ENCODE measurements at places on chromosomes 7 and 10.
A peak's percentile ranks its signal among the peaks of the same experiment; 100 is the strongest.

DNA sequence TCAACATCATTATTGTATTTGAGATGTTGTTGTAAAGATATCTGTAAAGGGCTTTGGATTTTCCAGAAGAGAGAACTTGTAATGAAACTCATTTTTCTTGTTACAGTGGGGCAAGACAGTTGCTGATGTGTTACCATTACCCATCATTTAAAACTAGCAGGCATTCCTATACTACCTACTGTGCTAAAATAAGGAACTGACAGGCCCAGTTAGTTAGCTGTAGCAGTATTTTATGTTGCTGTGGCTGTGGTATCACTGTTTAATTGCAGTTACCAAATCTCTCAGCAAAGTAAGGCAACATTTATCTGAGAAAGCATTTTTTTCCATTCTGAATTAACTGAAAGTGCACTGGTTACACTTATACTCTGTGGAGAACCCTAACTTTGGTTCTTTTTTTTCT is 9.9 kb downstream of the ST7 start:
- no peak for DNase-seq

DNA sequence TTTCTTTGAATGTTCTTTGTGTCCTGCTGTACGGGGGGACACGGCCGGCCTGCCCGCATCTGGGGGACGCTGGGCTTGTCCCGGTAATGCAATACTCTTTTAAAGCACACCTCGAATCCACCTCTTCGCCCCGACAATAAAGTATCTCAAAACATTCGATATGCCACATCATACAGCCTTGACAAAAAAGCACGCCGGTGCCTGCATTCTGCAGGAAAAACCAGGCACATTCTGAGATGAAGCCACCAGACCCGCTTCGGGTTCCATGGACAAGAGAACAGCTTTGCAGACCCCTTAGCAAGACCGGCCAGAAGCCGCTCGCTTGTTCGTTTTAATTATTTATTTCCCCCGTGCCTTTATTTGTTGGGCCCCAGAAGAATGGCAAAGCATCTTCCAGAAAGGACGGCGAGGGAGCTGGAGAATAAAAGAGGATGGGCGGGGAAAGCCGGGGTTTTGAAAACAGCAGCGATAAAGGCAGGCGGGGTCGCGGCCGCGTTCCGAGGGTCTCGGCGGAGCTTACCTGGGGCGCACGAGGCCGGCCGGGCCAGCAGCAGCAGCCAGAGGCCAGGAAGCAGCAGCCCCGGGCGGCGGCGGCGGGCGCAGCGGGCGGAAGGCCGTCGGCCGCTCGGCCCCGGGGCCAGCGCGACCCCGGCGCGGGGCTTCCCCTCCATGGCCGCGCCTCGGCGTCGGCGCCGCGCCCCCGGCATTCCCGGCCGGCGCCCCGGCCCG is 462 bp downstream of the KIAA1549 start:
- no peak for DNase-seq

GRCh38 chr7:157499835-157500153 is 163.0 kb downstream of the DNAJB6 start:
- DNase-seq, result no peak

DNA sequence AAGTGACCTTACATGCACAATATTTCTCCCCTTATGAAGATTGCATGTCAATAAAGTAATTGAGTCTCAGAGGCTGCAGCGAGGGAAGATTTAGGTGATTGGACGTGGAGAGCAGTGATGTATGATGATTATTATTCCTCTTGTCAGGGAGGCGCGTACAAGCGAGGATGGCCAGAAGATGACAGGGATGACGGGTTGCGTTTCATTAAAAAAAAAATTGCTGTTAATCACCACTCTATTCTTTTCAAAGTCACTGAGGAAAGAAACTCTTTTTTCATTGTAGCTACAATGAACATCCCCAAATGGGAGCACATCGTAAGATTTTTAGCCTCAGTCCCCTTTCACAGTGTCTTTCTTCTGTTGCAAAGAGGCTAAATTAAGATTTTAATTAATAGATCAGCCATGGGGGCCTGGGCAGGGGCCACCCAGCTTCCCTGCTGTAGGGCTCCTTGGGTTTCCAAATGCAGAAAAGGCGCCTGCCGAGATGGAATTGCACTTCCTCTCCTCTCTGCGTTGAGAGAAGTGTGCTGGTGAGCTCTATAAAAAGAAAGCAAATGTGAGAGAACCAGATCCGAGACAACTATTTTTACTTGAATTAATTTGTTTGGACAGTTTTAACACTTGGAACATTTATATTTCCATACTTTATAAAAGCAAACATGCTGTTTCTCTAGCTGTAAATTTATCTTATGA is 998.1 kb downstream of the LRMDA start:
- DNase-seq, result no peak

DNA sequence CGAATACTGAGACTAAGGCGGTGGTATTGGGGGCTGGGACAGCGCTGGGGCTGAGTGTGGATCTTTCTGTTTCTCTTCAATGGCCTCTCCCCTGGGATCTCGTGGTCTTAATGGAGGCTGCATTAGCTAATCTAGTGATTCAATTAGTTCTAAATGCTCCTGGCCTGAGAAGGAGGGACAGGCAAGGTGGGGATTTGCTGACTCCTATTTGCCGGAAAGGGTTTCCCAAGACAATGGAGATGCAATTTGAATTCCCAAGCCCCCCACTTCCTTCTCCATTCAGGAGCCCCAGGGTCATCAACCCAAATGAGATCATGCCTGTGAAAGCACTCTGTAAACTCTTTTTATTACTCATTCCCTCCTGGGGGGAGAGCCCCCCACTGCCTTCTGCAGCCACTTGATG is 111.7 kb upstream of the PLXNA4 start:
- DNase-seq, result peak; percentile 65

- no peak for DNase-seq
These were observed 96.6 kb downstream of the FAM53B start for GRCh38 chr10:124647421-124648130.

- DNase-seq, result no peak
These were observed 94.4 kb upstream of the SEMA3C start for GRCh38 chr7:81013083-81013817.

DNA sequence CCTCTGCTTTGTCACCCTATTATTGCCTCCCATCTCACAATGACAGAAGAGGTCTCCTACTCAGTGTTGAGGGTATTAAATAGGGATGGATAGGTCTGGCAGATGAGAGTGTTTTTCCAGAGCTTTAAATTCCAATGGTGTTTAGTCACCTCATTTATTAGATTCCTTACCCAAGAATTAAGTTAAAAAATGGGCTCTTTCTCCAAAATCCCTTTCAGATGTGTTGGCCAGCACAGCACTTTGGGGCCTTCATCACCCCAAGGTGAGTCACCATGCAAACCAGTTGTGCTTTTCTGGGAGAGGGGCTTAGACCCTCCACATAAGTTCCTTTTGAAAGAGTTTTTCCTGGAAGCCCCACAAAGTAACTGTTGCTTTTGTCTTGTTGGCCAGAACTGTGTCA is 78.4 kb downstream of the CYP26A1 start:
- DNase-seq, result no peak

DNA sequence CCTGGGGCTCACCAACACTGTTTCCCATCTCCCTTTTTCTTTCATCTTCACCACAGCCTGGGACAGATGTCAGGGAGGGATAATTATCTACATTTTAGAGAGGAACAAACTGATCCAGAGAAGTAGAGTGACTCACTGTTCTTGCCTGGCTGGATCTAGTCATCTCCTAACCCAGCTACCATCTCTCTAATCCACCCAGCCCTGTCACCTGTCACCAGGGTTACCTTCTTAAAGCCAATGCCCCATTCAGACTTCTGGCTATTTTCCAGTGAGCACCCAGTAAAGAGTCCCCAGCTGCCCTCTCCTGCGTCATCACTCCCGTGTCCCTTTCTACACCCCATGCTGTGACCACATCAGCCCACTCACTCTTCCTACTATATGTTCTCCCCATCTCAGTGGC is 68.4 kb upstream of the DUSP5 start:
- DNase-seq, result no peak

GRCh38 chr10:21515361-21516241 is 9.9 kb downstream of the SKIDA1 start:
- DNase-seq, result no peak

GRCh38 chr7:74657692-74658177 is at the start of gene GTF2I:
Gene GTF2I, plus strand, starts transcription at chr7:74657718. Its CDS starts 31,411 bp downstream, at chr7:74689129.
- no peak for DNase-seq

DNA sequence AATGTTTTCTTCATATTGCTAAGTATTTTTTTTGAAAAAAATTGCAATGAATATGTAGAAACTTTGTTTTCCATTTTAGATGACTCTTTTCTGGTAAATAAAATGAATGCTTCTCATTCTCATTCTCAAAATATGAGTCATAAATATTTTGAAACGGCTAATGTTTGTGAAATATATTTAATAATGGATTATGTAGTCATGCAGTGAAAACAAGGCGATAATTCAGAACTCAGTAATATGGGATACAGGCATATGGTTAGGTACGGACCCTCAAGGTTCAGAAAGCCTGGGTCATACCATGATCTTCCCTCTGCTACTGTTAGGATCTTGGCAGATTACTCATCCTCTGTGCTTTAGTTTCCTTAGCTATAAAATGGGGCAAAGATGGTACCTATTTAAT is 46.2 kb upstream of the SLC39A12 start:
- no peak for DNase-seq

DNA sequence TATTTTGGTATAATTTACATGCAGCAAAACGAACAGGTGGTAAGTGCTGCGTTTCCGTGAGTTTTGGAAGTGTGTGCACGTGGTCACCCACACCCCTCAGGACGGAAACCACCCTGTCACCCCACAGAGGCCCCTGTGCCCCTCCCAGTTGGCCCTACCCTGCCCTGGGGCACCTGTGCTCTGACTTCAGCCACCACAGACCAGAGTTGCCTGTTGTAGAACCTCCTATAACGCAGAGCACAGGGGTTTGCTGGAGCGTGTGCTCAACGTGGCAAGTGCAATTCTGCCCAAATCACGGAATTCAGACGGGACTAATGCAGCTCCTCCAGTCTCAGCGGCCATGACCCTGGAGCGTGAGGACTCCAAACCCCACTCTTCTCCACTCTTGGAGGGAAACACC is 9.6 kb upstream of the CFAP46 start:
- DNase-seq, result no peak

- no peak for DNase-seq
These were observed 121.2 kb downstream of the BAMBI start for GRCh38 chr10:28798428-28798955.

- no peak for DNase-seq
These were observed 83.9 kb upstream of the UNC5B start for GRCh38 chr10:71128311-71128980.

- DNase-seq, result no peak
These were observed 11.4 kb downstream of the KDM7A start for GRCh38 chr7:140165422-140165821.

DNA sequence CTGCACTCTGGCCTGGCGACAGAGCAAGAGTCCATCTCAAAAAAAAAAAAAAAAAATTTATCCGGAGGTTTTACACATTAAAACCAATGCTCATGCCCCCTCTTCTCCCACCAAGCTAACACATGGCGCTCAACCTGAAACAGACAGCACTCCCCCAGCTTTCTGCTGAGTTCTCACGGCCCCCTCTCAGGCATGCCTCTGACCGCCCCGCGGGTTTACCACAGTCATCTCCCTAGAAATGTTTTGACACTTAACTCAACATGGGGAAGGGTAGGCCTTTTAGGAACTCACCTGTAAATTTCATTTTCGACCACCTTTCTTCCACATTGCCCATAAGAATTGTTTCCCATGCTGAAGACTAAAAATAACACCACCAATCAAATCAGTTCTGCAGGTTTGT is 9.3 kb downstream of the RCC1L start:
- DNase-seq, result no peak

DNA sequence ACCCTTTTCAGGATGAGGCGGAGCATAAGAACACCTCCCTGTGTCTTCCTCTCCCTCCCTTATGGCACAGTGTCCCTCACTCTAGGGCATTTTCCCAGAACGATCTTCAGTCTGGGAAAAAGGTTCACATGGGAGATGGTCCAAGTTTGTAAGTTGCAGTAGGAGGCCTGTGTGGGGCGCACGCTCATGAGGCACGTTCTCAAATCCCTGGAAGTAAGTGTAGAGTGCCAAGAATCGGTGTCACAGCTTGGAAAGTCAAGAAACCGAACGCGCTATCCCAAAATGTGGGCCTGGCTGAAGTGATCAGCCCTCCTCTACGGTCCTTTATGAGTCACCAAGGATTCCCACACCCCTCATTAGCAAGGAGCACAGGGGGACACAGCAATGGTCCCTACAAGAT is 23.9 kb upstream of the SMARCD3 start:
- no peak for DNase-seq

- no peak for DNase-seq
These were observed 606 bp downstream of the PALD1 start for GRCh38 chr10:70479165-70479581.

DNA sequence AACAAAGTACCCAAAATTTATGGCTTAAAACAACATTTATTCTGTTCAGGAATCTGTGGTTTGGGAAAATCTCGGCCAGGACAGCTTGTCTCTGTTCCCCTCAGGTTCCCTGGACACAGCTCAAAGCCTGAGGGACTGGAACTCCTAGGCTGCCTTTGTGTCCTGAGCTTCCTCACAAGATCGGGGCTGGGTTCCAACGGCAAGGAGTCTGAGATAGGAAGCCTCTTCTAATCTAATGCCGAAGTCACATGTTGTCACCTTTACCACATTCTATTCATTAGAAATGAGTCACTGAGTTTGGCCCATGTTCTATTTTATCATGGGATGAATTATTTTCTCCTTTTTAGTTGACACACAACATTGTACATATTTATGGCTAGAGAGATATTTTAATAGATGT is 80.5 kb downstream of the ANKRD26 start:
- DNase-seq, result no peak

DNA sequence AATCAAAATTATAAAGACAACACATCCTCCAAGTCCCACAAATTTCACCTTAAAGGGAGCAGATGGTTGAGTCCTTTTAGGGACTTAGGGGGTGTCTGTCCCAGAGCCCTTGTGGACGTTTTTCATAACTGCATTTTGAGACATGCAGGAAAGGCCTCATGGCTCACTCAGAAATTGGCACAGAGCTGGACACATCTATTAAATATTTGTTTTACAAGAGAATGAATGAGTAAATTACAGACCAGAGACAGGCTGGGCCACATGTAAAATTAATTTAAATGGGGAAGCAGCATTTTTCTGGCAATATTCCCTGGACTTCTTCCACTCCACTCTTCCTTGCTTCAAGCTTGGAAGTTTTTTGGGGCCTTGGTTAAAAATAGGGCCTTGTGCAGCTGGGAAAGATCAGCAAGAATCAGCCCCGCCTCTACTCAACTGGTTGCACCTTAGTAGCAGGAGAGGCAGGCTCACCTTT is 20.0 kb downstream of the LAMB1 start:
- DNase-seq, result no peak
